Stimulated activated CD4-positive, alpha-beta T cell treated with anti-CD3 and anti-CD28 coated beads, Interleukin-1b, Interleukin-23, amount 100 ng/mL, for 24 hours (primary cell): ENCODE measurements at places on chromosomes 12 and 14.

GRCh38 chr12:132197581-132198354 is 53.5 kb downstream of the NOC4L start:
- DNase-seq, result no peak

DNA sequence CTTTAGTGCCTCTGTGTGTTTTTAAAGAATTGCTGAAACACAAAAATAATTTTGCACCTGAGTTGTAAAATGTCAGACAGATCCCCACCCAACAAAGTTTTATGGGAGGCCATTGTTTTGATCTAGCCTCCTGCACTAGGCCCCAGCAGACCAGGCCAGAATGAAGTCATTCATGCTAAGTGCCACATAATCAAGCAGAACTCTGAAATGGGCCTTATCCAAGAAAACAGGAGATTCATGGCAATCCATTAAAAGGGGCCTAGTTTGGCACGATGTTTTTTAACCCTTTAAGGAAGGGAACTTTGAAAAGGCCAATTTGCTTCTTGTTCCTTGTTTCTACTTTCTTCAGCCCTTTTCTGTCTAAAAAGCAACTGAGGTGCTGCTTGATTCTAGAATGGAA is 260.9 kb downstream of the ITPR2 start:
- no peak for DNase-seq

DNA sequence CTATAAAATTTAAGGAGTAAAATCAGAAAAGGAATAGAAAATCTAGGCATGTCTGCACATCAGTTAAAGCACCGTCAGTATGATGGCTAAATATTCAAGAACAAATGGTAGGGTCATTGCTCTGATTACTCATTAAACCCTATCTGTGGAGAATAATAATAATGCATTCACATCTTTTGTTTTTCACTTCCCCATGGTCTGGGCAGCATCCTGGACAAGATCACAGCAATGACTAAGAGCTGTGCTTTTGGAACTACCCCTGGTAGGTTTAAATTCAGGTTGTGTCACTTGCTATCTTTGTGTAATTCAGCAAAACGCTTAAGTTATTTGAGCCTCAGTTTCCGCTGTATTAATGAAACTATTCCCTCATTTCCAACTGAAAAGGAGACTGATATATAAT is 33.1 kb downstream of the C12orf42 start:
- no peak for DNase-seq

GRCh38 chr12:20370014-20370386 is 1.7 kb downstream of the PDE3A start:
- no peak for DNase-seq

DNA sequence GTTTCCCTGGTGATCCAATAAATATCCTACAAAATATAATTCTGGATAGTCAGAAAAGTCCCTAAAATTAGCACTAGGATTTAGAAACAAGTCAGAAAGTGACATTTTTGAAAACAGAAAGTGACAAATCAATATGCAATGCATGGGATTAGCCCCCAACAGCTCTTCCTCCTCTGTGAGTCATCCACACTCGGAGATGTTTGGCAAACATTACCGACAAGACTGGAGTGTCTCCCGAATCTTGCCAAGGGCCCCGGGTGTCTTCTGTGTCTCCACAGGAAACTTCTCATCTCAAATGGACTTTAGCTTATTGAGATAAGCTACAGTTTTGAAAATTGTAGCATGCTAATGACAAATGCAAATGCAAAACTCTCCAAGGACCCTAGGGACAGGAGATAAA is 398.9 kb upstream of the CCDC196 start:
- DNase-seq, result no peak

GRCh38 chr12:115794659-115795081 is 482.8 kb downstream of the MED13L start:
- DNase-seq, result no peak

DNA sequence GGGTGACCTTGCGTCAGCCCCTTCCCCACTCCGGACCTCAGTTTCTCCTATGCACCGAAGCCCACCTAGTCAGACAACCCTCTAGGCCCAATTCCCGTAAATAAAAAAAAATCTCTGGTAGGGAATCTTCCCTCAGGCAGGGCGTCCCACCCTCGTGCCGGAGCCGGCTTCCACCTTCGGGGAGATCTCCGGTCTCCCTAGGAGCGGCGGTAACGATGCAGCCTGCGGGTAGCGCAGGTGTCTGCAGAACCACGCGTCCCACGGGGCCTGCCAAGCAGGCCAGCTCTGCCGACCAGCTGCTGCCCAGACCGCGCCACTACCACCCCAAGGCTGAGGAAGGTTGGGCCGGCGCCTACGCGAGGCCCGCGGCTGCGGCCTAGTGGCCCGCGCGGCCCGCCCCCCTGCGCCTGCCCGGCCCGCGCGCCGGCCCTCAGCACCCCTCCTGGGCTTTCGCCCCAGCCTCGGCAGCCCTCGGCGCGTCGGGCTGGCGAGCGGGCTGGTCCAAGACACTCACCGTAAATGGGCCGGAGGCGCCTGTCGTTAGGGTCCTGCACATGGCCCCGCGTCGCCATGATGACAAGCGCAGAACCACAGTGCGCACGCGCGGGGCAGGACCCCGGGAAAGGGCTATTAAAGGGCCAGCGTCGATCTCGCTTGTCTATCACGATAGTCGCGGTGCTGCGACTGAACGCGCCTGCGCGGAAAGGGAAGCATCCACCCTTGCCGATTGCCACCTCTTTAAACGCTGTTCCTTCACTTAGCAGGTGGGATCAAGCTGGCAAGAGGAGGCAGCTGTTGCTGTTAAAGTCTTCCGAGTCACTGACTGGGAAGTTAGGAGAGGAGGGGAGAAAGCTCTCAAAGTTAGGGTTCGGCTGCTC is at the start of gene NAA25:
Gene NAA25 (minus strand): TSS at position 582 of the 878 bp plus-strand sequence. CDS start 10 bp downstream, at position 572.
- peak; percentile 82 for DNase-seq

DNA sequence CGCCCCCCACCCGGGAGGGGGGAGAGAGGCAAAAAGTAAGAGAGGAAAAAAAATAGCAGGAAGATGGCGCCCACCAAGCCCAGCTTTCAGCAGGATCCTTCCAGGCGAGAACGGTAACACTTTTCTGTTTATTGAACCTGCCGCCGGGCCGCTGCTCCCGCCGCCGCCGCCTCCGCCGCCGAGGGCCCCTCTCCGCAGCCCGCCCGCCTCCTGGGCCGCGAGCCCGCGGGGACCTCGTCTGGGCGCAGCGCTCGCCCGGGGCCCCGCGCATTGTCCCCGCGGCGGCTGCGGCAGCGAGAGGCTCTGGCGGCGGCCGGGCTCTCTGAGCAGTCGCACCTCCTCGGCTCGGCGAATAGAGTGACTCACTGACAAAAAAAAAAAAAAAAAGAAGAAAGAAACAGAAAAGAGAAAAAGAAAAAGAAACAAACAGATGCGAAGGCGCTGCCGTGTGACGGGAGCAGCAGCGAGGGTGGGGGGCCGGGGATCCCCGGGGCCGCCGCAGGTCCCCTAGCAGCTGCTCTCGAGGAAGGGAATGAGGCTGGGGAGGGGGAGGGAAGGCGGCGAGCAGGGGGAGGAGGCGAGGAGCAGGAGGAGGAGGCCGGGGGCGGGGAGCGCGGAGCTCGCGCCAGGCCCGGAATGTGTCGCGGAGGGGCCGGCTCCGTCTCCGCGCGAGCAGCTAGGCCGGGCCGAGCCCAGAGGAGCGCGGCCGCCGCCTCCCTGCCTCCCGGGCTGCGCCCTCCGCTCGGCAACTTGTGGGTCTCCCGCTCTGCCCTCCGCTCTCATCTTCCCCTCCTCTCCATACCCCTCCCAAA is 781 bp downstream of the NPAS3 start:
- DNase-seq, result no peak

DNA sequence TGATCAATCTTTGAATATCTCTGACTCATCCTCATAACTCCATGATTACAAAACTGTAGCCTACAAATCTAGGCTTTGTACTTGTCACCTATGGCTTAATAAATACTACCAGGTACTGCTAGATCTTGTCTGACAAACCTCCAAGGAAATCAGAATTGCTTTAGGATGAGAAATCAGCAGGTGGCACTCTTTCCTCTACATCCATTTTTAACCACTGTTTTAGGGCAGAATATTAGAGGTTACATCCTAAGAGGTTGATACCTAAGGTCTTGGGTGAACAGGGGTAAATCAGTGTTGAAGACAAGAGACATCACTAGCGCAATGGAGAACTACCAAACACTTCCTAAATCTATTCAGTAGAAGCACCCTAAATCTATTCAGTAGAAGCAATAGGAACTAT is 63.1 kb upstream of the SOX5 start:
- DNase-seq, result no peak

DNA sequence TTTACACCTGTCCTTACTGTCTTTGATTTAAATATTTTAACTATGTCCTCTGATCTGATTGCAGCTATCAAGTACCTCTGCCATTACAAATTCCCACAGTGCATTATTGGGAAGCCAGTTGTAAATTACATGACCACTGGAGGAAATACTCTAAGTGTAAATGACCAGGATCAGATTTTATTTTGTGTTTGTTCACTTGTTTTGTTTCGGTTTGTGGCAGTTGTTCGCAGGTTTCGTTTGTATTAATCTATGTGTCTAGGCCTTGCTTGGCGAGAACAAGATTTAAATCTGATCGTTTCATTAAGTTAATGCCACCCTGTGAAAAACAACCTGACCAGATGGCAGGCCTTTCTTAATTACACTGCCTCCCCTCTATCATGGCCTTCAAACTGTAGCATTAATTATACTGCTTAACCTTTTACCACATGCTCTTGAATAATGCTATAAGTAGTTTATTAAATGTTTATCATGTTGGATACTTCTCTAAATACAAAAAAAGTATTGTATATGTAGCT is 990.1 kb downstream of the TMTC2 start:
- no peak for DNase-seq

DNA sequence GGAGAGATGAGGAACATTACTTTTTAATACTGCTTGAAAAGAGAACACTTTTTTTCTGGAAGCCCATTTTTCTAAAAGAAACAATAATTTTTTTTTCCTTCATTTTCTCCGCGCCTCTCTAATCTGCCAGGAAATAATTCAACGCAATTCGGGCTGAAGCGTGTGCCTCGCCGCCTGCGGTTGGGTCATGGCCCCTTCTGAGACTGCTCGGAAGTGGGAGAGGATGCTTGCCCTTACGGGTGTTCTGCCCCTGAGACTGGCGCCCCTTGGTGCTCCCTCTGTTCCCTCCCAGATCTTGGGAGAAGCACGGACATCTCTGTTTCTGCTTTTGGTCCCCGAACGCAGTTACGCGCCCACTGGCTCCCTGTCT is 332 bp upstream of the TBC1D30 start:
- DNase-seq, result no peak

DNA sequence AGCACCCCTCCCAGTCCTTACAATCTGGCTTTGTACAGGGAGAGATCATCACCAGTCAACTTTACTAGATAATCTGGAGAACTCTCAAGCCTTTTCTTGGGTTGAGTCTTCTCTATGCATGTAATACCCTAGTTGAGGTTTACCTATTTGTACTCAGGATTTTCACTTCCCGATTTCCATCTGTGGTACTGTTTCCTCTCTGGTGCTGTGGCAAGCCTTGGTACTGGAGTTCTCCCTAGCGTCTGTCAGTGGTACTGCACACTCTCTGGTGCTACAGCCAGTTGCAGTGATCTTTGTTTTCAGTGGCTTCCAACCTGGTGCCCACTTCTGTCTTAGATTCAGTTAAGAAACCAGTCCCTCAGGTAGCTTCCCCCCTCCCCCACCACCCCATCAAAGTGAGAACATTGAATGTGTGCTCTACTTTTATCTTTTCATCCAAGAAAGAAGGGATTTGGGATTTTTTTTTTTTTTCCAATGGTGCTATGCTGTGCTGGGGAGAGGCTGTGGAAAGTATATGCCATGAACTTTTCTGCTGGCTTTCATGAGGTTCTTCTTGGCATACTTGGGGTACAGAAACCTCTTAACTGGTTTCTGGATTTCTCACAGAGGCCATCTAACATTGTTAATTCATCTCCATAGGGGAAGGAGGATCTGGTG is 69.4 kb upstream of the EVL start:
- peak; percentile 40 for DNase-seq

- no peak for DNase-seq
Measured at GRCh38 chr14:31988244-31988643, 88.9 kb upstream of the ARHGAP5 start.

DNA sequence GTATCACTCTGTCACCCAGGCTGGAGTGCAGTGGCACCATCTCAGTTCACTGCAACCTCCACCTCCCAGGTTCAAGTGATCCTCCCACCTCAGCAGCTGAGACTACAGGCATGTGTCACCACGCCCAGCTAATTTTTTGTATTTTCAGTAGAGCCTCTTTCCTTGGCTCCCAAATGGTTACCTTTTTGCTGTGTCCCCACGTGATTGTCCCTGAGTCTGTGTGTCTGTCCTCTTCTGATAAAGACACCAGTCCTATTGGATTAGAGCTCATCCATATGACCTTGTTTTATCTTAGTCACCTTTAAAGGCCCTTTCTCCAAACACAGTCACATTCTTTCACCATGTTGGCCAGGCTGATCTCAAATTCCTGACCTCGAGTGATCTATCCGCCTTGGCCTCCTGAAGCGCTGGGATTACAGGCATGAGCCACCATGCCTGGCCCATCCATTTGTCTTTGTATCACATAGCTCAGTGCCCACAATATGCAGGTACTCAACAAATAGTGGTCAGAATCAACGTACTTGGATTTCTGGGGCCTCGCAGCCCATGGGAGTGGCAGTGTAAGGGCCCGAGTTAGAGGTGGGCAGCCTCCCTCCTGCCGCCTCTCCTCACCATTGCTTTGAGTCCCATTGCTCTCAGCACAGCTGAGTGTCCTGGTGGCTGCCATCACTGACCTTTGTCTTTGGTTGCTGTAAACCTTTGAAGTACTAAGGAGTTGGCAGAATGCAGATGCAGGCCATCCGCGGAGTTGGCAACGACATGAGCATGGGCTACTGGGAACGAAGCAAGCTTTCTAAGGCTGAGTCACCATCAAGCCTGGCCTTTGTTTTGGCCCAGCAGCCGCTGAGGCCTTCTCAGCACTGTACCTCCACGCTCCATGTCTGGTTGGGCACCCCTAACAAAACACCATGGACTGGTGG is 9.3 kb downstream of the TPCN1 start:
- DNase-seq, result no peak

- no peak for DNase-seq
Measured at GRCh38 chr14:30874999-30875787, 834 bp downstream of the COCH start.

- DNase-seq, result no peak
Measured at GRCh38 chr12:1915082-1915968, 3.1 kb downstream of the CACNA2D4 start.

DNA sequence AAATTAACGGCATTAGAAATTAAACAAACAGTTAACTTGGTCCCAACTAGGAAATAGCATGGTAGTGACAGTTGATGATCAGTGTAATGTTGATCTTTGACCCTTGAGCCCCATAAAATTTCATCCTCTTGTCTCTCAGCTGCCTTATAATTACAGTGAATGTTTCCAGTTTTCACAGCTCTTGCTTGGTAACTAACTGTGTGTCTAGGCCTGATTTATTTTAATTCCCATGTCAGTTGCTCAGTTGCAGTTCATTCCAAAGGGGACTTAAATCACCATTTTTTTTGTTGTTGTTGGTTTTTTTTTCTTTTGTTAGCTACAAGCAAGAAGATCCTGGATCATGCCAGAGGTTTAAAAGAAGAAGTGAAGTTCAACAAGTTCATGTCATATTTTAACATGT is 1883.7 kb upstream of the FLRT2 start:
- no peak for DNase-seq

- DNase-seq, result no peak
Measured at GRCh38 chr14:100784523-100785337, 41.2 kb upstream of the MEG3 start.

GRCh38 chr14:68969278-68970033 is 9.6 kb downstream of the ACTN1 start:
- DNase-seq, result no peak
